Activated naive CD4-positive, alpha-beta T cell treated with anti-CD3 and anti-CD28 coated beads, Interleukin-2, amount 50 U/mL, for 72 hours (primary cell): ENCODE measurements at places on chromosomes 11 and 22.

GRCh38 chr11:77467993-77468392 lies 5.9 kb downstream of the PAK1 start:
- DNase-seq = no peak

DNA sequence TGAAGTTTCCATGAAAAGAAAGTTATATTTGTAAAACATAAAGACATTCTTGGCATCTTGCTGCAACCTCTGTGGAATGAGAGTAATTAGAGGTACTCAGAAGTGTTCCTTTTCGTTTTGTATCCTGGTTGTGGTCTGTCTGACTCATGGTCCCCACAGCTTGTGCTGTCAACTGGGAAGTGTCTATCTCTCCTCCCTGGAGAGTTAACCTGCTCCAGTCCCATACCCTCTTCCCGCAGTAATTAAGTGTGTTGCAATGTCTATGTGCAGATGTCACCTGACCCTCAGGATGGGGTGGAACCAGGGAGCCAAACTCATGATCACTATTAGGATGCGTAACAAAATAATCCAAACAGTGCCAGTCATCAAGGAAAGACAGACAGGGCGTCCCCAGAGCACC lies 23.0 kb upstream of the ZDHHC13 start:
- DNase-seq = no peak

- DNase-seq = no peak
Measured at GRCh38 chr11:27847496-27847895, 147.2 kb upstream of the BDNF start.

- no peak for DNase-seq
Measured at GRCh38 chr11:83540112-83540675, 254.0 kb upstream of the CCDC90B start.

- no peak for DNase-seq
Measured at GRCh38 chr11:57885298-57886050, 123.9 kb downstream of the CTNND1 start.
